CD4-positive, alpha-beta T cell (primary cell): ENCODE measurements at places on chromosomes 11 and 22. TPM values are rescaled to one million over a fixed set of nuclear protein-coding genes. Genes with fewer than 3 reads are reported as not detected.

DNA sequence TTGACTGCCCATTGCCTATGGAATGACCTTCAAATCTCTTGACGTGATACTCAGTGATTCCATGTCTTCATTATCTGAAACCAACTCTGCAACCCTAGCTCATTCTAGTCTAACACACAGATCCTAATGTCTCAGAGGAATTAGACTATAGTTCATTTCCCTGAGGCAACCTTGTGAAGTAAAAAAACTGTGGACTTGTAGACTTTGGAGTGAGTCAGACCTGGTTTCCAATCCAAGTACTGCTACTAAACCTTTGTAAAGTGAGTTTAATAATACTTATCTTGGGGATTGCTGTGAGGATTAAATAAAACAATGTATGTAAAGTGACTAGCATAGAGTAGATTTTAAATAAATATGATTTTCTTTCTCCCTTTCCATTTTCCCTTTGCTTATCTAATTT is 226.1 kb downstream of the BLID start:
- DNase-seq, result no peak

DNA sequence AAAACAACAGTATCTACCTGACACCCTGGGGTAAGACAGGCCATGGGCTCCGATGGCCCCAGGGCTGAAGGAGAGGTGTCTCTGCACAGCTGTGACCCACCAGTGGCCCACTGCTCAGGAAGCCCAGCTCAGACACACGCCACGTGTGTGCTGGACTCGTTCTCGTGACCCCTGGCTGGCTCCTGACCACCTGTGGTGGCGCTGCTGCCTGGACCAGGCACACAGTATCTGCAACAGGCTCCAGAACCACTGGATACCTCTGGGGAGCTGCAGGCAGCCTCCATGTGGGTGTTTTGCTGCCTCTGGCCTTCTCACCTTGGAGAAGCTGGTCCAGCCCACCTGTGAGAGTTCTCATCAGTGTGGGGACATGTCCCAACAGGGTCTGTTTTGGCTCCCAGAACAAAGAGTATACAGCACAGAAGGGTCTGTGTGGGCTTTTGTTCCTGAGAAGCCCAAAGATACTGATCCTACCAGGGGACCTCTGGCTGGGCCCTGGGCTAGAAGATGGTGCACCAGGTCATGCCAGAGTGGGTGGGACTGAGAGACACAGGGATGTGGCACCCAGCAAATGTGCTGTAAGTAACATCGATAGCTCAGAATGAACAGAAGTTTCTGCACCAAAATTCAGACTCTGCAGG is 21.7 kb upstream of the SERPIND1 start:
- no peak for DNase-seq

- DNase-seq, result no peak
Measured at GRCh38 chr22:36166518-36167220, 6.1 kb upstream of the APOL3 start.

DNA sequence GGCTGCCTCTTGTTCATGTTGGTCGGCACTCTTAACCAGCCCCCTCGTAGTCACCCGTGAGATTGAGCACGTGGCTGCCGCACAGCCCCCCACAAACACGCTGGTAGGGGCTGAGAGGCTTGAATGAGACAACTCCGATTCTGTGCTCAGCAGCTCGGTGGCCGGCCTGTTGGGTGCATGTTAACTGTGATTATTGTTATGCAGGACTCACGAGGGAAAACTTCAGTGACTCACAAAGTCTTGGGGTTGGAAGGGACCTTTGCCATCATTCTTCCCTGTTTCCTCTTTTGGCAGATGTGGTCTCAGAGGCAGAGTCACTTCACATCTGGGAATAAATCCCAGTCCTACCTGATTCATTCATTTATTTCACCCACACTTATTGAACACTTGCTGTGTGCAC is 75.2 kb downstream of the ADAMTS15 start:
- no peak for DNase-seq

- no peak for DNase-seq
Measured at GRCh38 chr11:35218956-35219355, 80.0 kb downstream of the CD44 start.

- no peak for DNase-seq
Measured at GRCh38 chr11:120655589-120655988, 144.0 kb downstream of the GRIK4 start.

DNA sequence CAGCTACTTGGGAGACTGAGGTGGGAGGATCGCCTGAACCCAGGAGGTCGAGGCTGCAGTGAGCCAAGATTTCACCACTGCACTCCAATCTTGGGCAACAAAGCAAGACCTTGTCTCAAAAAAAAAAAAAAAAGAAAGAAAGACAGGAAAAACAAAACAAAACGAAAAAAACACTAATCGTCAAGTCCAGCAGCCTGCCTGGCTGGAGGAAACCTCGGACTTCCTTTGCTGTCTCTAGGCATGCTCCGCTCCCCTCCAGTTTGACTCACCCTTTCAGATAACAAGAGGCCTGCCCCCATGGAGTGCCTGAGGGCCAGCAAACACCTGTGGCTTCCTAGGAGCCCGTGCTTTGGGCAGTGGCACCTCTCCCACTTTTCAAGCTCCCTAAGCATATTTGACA is 28.8 kb upstream of the CHKA start:
- DNase-seq, result no peak

GRCh38 chr11:10669258-10670033 is 24.1 kb downstream of the IRAG1 start:
- DNase-seq, result no peak

GRCh38 chr11:130580372-130580771 is 131.9 kb downstream of the ADAMTS15 start:
- DNase-seq, result no peak

GRCh38 chr11:113574586-113574985 is 99.4 kb upstream of the DRD2 start:
- DNase-seq, result no peak

DNA sequence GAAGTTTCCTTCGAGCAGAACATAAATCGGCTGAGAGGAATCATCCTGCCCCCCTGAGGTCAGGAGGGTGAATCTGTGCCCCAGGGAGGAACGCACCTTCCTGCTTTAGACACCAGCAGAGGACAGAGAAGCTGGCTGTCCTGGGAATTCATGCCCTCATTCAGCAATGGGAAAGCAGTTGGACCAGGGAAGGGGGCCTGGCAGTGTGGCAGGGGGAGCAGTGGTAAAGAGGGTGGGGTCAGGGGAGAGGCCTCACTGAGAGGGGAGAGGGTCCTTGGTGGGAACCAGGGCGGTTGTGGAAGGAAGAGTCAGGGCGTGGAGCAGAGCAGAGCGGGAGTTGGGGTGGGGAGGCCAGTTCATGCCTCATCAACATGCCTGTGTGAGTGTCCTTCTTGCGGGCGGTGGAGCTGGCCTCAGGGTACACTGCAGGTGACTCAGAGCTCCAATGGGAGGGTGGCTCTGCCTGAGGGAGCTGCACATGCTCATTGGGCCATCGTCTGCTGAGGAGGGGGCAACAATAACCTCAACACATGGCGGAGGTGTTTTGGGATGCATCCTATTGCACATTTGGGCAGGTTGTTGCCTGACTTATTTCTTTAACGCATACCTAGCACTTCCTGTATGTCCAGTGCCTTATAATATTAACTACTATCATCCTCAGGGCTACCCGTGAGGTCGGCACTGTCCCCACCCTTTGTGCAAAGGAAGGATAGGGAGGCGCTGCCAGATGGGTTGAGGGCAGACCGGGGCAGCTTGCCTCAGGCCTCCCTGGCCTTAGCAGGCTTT is 23.2 kb downstream of the MED15 start:
- DNase-seq, result no peak

- peak; percentile 79 for DNase-seq
Measured at GRCh38 chr11:62880803-62881578, at the start of gene SLC3A2. Gene SLC3A2 (plus strand): TSS chr11:62880896. CDS start chr11:62881024, 128 bp downstream.

- DNase-seq, result no peak
Measured at GRCh38 chr11:106614262-106614661, 404.0 kb downstream of the GUCY1A2 start.

DNA sequence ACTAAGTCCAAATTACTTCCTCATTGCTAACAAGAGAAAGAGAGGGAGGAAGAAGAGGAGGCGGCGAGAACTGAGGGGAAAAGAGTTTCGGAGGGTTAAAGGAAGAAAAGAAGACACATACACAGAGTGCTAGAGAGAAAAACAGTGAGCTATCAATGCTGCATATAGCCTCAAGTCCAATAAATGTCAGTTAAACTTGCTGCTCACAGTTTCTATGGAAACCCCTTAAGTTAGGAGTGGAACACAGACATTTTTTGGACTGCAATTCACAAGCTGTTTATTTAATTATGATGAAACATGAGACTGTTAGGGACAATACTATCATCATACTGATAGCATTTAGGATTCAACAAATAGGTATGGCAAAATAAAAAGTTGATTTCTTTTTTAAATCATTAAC is 1320.4 kb downstream of the LRRC4C start:
- no peak for DNase-seq

- DNase-seq, result no peak
Measured at GRCh38 chr11:118151431-118151830, 1.2 kb downstream of the SCN4B start.

DNA sequence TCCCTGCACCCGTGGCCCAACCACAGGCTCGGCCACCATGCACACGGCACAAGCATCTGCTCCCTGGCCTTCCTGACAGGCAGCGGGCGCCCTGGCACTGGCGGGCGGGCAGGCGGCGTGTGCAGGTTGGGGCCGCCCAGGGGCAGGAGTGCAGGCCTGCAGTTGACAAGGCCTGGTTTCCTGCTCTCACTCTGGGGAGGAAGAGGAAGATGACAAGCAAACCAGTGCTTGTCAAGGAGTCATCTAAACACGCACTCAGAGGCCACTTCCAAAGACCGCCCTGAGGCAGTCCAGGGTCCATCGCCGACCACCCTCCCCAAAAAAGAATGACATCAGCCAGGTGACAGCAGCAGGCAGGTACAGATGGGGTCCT is 65.3 kb upstream of the LINC01488 start:
- no peak for DNase-seq

- no peak for DNase-seq
Measured at GRCh38 chr22:38021206-38021605, 36.0 kb upstream of the PICK1 start.

DNA sequence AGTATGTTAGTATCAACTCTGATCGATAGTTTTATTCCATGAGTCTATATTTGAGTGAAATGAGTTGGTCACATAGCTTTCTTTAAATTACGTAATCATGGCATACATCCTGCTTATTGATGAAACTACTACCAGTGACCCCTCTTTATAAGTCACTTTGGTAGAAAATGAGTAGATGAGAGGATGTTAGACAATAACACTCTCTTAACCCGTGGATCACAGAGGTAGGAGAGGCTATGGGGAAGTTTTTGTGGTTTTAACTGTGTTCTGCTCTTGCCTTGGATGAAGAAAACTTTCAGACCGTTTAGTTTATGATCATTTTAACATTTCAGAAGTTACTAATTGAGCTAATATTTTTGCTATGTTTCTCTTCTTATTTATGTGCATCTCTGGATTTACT is 34.0 kb downstream of the TBCEL start:
- DNase-seq, result no peak

- no peak for DNase-seq
Measured at GRCh38 chr11:11769782-11770181, 72.0 kb upstream of the USP47 start.

GRCh38 chr11:130315354-130315970 is 745 bp upstream of the ZBTB44 start:
- DNase-seq, result peak; percentile 43

DNA sequence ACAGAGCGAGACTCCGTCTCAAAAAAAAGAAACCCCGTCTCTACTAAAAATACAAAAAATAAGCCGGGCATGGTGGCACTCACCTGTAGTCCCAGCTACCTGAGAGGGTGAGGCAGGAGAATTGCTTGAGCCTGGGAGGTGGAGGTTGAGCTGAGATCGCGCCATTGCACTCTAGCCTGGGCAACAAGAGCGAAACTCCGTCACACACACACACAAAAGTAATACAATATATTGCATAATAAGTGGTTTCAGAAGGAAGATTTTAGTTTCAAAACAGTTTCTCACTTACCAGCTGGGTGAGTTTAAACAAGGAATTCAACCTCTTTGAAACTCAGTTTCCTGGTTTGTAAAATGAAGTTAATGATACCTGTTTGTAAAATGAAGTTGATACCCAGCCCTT is 32.7 kb upstream of the HTR3A start:
- no peak for DNase-seq

DNA sequence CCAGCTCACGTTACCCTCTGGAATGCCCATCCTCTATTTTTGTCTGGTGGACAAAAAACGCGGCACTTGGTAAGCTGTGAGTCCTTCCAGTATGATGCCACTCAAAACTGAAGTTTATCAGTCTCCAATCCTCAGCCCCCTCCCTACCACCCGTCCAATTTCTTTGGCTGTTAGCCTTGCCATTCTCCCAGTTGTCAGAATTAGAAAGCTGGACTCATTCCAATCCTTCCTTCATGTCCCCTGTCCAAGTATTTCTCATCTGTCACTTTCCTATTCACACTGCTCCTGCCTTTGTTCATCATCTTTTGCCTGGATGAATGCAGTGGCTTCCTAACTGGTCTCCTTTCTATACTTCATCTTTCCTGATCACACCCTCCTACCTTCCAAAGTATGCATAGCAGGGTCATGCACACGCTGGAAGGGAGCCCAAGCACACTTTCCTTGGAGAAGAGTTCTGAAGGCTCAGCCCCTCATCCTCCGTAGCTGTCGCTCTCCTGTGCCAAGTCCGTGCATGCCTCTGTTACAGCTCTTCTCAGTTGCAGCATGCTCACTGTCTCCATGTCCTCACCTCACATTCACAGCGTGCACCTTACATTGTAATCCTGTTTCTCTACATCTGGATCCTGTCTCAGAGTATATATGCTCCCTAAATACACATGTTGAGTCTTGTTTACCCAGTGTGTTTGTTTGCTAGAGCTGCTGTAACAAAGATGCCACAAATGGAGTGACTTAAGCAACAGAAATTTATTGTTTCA is 19.4 kb downstream of the APLP2 start:
- no peak for DNase-seq

- DNase-seq, result no peak
Measured at GRCh38 chr11:33461369-33462125, 204.4 kb downstream of the HIPK3 start.

DNA sequence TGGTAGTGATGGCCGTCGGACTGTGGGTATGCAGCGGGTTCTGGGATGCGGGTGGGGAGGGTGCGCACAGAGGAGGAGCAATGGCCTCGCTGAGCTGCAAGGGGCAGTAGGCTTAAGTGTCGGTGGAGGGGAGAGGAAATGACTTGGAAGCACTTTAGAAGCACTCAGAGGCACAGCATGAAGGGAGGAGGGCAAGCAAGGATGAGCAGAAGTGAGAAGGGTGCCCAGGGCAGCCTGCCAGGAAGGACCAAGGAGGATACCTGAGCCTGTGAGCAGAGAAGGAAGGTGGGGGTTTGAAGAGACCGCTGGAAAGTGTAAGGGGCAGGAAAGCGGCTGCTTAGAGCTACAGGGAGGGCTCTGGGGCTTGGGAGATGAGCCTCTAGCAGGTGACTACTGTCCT is 330 bp downstream of the SLC5A1 start:
- no peak for DNase-seq

Gene H19
- total RNA-seq, result not detected

Gene TNNI2
- 0.50 TPM for total RNA-seq

Gene ZNF215
- 1.1 TPM for total RNA-seq

Gene RIMBP3C
- total RNA-seq, result not detected

Gene C11orf16
- total RNA-seq, result not detected

Gene RRP7A
- total RNA-seq, result 48.3 TPM

Gene GAS2L1
- 0.28 TPM for total RNA-seq
